ENCODE measurements at places on chromosomes 6 and 20.

- peak; percentile 76 for DNase-seq
Observed at GRCh38 chr6:135506270-135506997, 8.9 kb upstream of the AHI1 start.

DNA sequence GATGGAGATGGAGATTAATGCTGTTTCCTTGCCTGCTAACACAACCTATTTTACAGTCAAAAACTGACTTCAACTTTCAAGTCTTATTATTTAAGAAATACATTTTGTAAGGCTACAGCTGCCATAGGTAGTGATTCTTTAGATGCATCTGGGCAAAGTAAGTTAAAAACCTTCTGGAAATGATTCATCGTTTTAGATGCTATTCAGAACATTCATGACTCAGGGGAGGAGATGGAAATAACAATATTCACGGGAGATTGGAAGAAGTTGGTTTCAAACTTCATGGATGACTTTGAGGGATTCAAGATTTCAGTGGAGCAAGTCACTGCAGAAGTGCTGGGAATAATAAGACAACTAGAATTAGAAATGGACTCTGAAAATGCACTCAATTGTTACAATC, 174.9 kb upstream of the GGTLC1 start:
- peak; percentile 41 for DNase-seq

DNA sequence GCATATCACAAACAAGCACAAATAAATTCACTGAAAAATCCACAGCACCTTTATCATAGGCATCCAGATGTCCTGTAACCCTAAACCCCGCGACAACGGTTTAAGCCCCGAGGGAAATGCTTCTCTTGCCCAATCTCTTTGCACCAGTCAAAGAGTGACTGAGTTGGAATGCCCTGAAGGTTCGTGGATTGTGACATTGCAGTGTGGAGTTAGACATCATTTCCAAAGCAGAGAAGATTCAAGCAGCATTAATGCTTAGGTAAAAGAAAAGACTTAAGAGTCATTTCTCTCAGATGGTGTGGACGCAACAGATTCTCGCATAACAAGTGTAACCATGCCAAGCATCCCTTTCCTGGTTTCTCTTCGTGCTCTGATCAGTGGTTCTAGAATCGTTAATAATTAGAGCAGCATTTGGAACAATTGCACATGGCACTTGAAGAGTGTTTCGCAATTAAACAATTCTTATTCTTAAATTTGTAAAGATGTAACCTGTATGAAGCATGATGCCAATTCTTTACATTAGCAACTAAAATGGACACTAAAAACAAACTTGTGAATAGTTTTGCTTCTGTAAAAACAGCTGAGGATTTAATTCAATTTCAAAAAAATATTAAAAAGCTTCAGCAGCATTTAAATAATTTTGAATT, 121.6 kb downstream of the HIVEP2 start:
- no peak for DNase-seq

DNA sequence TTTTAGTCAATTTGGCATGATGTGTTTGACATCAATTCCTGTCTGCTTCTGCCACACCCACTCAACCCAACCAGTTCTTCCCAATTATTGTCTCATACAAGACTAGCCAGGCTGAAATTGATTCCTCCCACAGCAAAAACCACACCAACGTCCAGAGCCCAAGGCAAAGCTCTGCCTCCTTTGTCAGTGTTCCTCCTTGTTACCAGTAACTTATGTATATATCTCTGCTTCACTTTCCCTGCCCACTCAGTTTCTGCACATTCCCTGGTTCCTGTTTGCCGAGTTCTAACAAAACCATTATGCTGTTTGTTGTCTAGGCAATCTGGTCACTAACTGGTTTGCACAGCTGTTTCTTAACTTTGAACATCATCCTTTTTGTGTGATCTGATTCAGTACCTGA, 547.9 kb upstream of the PTCHD4 start:
- DNase-seq = peak; percentile 1

GRCh38 chr6:35727231-35727934, 9.4 kb upstream of the ARMC12 start:
- peak; percentile 73 for DNase-seq

- peak; percentile 32 for DNase-seq
Observed at GRCh38 chr20:47950124-47950912, 165.0 kb upstream of the SULF2 start.

DNA sequence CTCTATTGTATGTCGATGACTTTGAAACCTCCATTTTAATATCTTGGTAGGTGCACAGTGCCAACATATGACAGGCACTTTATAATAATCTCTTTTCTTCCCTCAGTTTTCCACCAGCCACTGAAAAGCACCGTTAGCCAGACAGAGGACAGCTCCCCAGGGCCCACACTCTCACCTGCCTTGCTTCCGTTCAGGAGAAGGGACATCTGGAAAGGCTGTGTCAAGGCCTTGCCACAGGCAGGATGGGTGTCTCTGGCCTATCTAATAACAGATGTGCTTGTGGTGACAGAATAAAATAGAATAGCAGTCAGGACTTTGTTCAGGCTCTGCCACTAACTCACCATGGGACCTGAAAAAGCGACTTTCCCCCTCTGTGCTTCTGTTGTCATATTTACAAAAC, 75.5 kb upstream of the CCDC167 start:
- DNase-seq = no peak

DNA sequence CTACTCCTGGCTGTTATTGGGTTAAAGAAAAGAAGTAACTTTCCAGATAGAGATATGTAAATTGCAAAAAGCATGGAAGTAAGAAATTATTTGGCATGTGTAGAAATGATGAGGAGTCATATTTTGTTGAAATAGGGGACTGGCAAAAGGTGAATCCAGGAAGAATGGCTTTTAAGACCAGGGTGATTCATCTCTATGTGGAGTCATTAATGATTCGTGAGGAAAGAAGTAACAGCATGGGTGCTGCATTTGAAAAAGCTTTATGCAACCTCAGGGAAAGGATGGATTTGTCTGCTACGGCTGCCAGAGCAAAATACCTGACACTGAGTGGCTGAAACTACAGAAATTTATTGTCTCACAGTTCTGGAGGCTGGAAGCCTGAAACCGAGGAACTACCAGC, 14.8 kb upstream of the SYNE1 start:
- peak; percentile 20 for DNase-seq

DNA sequence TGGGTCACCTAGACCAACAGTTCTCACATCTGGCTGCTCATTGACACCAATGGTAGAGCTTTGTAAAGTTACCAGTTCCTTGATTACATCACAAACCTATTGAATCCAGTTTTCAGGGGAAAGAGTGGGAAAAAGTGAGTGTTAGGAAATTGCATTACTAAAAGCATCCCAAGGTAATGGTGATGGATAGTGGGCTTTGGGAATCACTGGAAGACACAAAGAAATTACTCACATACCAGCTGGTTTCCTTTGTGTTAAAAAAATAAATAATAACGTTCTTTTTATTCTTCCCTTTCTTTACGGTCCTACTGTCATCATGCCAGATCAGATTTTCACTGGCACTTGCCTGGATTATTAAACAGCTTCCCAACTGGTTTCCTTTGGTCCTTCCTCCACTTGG, 370.7 kb downstream of the RFPL4B start:
- no peak for DNase-seq

DNA sequence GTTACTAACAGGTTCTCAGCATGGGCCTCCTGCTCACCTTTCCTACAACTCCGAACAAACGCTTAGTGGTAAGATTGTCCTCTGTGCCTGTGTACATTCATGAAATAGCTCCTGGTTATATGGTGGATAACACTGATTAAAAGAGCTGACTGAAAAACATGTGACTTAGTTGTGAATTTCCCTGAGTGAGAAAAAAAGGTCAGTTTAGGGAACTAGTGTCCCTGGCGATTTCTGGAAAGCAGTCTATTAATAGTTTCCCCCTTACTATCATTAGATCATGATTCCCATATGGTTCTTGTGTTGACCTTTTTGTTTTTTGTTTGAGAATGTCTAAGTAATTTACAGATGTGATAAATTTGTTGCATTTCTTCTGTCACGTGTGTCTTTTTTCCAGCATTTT, 15.6 kb downstream of the SNRPC start:
- no peak for DNase-seq

- DNase-seq = no peak
Observed at GRCh38 chr6:75874224-75874623, 125.2 kb downstream of the MYO6 start.

DNA sequence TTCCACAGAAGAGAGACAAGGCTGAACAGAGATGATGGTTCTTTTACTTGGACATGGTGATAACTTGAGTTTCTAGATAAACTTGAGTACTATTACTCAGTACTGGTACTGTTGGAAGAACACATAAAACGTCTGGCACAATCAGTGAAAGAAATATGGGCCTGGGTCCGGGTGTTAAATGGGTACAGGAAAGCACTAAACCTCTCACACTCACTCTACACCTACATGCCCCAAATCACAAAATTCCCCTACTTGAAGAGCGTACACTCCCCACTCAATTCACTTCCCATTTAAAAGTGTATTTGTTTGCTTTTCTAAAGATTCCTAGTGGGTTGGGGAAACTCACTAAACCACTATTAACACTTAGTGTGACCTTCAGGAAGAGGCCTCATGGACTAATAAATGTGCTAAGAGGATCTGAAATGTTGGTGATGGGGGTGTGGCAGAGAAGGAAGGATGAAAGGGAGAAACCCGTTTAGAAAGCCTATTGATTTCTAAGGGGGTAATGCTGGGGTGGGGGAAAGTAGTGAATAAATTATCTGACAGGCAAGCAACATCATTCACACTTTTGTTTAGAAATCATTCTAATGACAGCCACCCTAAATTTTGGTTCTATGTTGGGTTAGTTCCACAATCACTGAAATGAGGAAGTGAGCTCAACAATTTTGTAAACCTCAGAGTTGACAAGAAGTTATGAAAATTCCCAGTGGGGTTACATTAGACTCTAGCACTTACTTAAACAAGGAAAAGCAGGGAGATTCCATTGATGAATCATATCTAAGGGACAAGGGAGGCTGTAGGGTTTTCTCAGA, 222.6 kb upstream of the MARCKS start:
- DNase-seq = peak; percentile 68

All from ELR (cell line).